ENCODE measurements at places on chromosomes 5 and 9.

DNA sequence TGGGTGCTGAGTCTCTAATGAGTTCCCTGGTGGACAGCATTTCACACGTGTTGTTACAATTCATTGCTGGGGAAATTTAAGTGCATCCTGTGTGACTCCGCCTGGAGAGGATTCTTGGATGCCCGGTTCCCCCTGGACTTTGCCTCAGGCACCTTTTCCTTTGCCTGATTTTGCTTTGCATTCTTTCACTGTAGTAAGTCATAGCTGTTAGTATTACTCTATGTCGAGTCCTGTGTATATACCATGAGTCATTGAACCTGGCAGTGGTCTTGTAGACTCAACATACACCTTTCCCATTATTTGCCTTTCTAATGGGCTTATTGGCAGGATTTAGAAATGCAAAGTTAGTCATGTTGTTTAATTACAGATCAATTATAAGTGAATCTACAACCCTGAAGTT, 81.9 kb upstream of the DHFR start:
- DNase-seq = peak; percentile 41

GRCh38 chr9:100419166-100419565, 7.8 kb upstream of the MSANTD3 start:
- DNase-seq = no peak

GRCh38 chr9:136222906-136223285, 18.0 kb upstream of the LHX3 start:
- DNase-seq = no peak

GRCh38 chr5:109614301-109614700, 75.4 kb upstream of the MAN2A1 start:
- DNase-seq = no peak

- DNase-seq = peak; percentile 49
Measured at GRCh38 chr9:107425101-107426025, 64.2 kb downstream of the KLF4 start.

GRCh38 chr9:128201441-128202369, 1.5 kb upstream of the DNM1 start:
- DNase-seq = peak; percentile 70

DNA sequence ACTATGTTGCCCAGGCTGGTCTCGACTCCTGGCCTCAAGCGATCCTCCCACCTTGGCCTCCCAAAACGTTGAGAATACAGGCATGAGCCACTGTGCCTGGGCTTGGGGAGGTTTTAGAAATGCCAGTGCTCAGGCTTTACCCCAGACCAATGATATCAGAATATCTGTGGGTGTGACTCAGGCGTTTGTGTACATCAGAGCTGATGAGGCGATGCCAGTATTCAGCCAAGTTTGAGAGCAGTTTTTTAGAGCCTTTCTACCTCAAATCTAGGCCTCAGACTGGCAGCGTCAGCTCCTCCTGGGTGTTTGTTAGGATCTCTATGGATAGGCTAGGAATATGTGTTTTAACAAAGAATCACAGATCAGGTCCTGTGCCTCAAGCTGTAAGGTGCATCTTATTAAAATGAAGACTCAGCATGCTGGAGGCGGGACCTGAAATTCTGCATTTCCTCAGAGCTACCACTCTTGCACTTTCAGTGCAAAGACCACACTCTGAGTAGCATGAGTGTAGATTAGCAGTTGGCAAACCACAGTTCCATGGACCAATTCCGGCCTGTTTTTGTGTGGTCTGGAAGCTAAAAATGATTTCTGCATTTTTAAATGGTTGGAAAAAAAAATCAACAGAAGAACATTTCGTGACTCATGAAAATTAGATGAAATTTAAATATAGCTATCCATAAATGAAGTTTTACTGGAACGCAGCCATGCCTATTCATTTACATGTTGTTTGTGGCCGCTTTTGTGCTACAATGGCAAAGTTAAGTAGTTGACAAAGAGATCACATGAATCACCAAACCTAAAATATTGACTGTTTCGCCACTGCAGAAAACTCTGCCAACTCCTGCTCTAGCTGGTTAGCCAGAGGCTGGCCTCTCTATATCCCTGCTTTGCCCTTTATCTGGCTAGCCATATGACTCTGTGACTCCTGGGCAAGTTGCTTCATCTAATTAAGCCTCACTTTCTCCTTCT, 92.2 kb downstream of the KLF4 start:
- peak; percentile 15 for DNase-seq

- peak; percentile 38 for DNase-seq
Measured at GRCh38 chr5:146528236-146528635, 12.2 kb upstream of the GPR151 start.

DNA sequence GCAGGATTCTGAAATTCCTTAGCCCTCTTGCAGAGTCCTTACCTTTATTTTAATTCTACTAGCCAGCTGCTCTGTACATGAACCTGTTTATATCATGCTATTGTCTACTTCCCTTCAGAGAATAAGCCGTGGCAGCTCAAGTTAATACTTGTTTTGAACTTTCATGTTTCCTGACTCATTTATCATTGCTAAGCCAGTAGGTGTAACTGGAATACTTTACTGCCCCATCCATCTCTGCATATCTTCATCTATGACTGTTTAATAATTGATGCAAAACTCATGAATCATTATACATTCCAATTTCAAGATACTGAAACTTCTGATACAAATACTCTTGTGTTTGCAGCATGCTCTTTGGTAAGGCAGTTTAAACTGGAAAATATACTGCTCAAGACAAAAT, 174.7 kb downstream of the PPP2R2B start:
- peak; percentile 17 for DNase-seq

DNA sequence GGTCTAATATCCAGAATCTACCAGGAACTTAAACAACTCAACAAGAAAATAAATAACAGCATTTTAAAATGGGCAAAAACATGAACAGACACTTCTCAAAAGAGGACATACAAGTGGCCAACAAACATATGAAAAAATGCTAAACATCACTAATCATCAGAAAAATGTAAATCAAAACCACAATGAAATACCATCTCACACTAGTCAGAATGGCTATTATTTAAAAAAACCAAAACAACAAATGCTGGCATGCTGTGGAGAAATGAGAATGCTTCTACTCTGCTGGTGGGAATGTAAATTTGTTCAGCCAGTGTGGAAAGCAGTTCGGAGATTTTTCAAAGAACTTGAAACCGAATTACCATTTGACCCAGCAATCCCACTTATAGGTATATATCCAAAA, 63.1 kb downstream of the ADAMTS6 start:
- DNase-seq = peak; percentile 70

DNA sequence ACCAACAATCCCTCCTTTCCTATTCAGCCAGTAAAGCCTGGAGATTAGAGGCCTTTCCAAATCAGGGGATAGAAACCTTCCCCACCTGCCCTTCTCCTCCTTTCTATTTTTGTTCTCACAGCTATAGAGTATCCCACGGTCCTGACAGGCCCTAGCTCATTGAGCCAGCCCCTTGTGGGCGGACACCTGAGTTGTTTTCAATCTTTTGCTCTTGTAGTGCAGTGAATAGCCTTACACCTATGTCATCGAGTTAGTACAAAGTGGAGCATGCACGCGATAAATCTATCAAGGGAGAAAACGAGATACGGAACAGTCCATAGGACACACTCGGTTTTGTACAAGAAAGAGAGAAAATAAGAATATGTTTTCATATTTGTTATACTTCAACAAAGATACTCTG, 77.2 kb downstream of the TSPAN17 start:
- no peak for DNase-seq

GRCh38 chr5:172999372-172999973, 15.9 kb downstream of the ATP6V0E1 start:
- DNase-seq = no peak

- peak; percentile 92 for DNase-seq
Measured at GRCh38 chr9:73869264-73869663, 627.9 kb upstream of the RORB start.

- peak; percentile 19 for DNase-seq
Measured at GRCh38 chr9:5767968-5768932, 64.7 kb downstream of the ERMP1 start.
